ENCODE measurements at places on chromosomes 5 and 9. TPM values are rescaled to one million over a fixed set of nuclear protein-coding genes. Genes with fewer than 3 reads are reported as not detected.

IL13 gene
- total RNA-seq = not detected

CDKN2B gene
- total RNA-seq = 0.05 TPM

SAXO1 gene
- not detected for total RNA-seq

TUSC1 gene
- 4.4 TPM for total RNA-seq

IL9 gene
- total RNA-seq = not detected

PCDHB15 gene
- 0.15 TPM for total RNA-seq

FSD1L gene
- total RNA-seq = 5.1 TPM

GLDC gene
- 4.0 TPM for total RNA-seq

RMRP gene
- 29,896 TPM for total RNA-seq

IL4 gene
- total RNA-seq = not detected

DRD1 gene
- 1.0 TPM for total RNA-seq

STKLD1 gene
- 0.74 TPM for total RNA-seq

TMEM174 gene
- total RNA-seq = not detected

BRINP1 gene
- total RNA-seq = not detected

TAF7 gene
- total RNA-seq = 71.0 TPM

TAF11L7 gene
- not detected for total RNA-seq

ANKRD31 gene
- not detected for total RNA-seq

DNAI1 gene
- total RNA-seq = 2.2 TPM

AFAP1L1 gene
- total RNA-seq = 15.2 TPM

- DNase-seq = no peak
Observed at GRCh38 chr9:25808554-25808953, 130.3 kb upstream of the TUSC1 start.

DNA sequence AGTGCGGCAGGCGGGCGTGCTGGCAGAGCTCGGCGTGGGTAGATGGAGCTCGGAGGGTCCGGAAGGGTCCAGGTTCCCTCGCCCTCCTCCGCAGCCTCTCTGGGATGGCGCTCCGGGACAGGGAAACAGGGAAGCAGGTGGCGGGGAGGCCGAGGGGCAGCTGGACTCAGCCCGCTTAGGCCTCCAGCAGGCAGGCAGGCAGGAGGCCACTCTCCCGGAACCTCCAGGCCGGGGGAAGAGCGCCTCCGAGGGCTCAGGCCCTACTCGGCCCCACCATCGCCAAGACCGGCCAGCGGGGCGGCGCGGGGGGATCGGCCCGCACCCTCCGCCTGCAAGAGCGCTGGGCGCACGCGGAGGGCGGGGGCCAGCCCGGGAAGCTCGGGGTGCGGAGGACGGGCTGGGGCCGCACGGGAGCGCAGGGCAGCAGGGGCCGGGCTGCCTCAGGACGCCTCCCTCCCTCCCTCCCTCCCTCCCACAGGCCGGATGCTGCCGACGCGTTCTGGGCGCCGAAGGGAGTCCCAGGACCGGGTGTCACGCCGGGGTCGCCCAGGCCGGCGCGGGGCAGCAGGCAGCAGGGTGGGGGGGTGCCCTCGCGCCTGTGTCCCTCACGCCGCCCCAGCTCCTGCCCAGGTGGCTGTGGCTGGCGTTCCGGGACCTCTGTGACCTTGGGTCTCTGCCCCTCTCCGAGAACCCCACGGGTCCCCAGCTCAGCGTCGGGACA is 977 bp downstream of the MGAT4B start:
- no peak for DNase-seq

- DNase-seq = no peak
Observed at GRCh38 chr5:126031989-126032716, 391.1 kb upstream of the GRAMD2B start.

DNA sequence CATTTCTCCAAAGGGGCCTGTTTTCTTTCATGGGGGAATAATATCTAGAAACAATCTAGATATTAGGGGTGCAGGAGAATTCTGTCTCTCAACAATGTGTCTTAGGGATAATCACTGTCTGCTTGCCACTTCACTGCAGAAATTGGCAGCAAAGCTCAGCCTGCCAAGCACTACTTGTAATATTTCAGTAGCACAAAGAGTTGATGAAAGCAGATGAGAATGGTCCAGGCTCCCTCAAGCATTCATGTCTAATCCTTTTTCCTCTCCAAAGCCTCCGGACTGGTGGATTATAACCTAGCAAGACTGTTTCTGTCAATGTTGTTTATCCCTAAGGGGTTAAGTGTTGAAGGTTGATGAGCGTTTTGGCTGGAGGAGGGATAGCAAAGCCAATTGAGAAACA is 13.3 kb upstream of the MPDZ start:
- DNase-seq = no peak

- no peak for DNase-seq
Observed at GRCh38 chr5:662751-663435, 30.3 kb downstream of the TPPP start.

DNA sequence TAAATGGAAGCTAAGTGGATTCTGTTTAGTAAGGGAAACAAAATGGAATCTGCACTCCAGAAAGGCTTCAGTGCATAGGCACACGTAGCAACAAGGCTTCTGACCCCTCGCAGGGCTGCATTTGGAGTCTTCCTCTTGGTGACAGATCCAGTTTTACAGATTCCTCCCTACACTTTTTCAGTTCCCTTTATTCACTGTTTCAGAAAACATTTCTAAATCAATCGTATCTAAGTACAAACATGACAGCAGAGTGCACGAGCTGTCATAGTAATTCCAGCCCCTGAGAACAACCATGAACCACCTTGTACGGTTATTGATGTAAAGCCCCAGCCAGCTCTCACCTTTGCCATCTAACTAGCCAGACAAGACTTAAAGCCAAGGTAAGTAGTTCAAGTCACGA is 491.6 kb downstream of the SEMA5A start:
- DNase-seq = no peak

DNA sequence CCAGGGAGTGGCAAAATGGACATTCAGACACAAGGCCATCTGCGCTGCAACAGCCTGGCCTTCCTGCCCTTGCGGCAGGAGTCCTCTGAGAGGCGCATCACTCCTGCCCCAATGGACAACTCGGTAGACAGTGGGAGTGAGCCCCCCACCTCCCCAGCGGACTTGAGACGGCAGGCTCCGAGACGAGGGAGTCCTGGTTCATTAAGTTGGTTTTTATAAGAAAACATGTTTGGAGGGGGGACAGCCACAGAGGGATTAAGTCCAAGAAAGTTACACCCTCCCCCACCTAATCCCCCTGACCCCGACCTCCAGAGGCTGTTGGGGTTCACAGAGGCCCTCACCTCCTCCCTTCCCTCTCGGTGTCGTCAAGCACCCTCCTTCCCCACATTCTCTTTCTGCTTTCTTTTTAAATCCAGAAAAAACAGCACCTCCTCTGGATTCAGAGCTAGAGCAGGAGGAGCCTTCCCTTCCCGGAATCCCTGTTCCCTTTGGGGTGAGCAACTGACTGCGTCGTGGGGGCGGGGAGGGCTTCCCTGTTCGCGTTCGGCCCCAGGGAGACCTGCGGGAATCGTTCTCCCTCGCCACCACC is 1.8 kb upstream of the EGR1 start:
- no peak for DNase-seq

- DNase-seq = no peak
Observed at GRCh38 chr5:52996979-52997378, 7.8 kb downstream of the ITGA2 start.

GRCh38 chr5:61622156-61622555 is 290.1 kb downstream of the ZSWIM6 start:
- no peak for DNase-seq

DNA sequence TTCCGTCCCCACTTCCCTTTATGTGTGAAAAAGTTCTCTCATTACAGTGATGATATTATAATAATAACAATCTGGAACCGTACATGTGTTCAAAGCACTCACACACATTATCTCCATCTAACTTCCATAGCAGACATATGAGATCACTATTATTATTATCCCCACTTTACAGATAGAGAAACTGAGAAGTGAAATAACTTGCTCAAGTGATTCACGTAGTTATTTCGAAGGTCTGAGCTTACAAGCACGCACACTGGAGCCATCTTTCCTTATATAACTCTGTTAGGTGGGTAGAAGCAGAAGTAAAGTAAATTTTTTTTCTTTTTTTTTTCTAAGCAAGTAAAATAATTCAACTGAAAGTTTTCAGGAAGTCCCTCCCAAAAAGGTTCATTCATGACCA is 62.9 kb upstream of the PTGER4 start:
- no peak for DNase-seq

DNA sequence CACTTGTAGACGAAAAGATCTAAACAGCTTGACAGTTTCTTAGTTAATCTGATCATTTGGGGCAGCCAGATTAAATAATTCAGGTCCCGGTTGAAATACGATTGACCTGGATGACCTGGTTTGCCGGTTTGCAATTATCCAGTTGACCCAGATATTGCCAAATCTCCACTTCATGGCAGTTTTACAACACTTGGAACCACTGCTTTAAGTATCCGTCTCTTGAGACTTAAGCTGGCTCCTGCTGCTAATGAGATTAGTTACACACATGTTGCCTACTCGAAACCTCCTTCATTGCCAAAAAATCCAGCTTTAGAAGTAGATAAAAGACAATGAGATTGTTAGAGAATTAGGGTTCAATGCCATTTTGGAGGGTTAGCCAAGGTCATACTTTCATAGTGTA is 136.2 kb upstream of the HAPLN1 start:
- no peak for DNase-seq

GRCh38 chr9:22041775-22042174 is 32.7 kb upstream of the CDKN2B start:
- DNase-seq = no peak

- no peak for DNase-seq
Observed at GRCh38 chr9:114991861-114992260, 61.5 kb upstream of the TNFSF8 start.

DNA sequence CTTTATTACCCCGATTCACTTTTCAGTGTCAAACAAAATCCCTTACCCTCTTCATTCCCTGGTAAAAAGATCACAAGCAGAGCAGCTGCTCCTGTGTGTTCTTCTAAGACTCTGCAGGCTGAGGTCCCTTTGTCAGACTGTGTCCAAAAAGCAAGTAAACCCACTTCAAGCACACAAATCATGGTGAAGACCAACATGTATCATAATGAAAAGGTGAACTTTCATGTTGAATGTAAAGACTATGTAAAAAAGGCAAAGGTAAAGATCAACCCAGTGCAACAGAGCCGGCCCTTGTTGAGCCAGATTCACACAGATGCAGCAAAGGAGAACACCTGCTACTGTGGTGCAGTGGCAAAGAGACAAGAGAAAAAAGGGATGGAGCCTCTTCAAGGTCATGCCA is 34.5 kb downstream of the CREBRF start:
- DNase-seq = no peak

GRCh38 chr5:43232943-43233833 is 41.2 kb downstream of the NIM1K start:
- no peak for DNase-seq

GRCh38 chr9:121055642-121056143 is 5.6 kb upstream of the C5 start:
- DNase-seq = no peak

- DNase-seq = no peak
Observed at GRCh38 chr5:162324328-162324727, 256.8 kb downstream of the GABRG2 start.

GRCh38 chr5:68423154-68423811 is 207.7 kb downstream of the PIK3R1 start:
- DNase-seq = no peak

GRCh38 chr9:76216161-76216649 is 178.0 kb downstream of the RFK start:
- no peak for DNase-seq

DNA sequence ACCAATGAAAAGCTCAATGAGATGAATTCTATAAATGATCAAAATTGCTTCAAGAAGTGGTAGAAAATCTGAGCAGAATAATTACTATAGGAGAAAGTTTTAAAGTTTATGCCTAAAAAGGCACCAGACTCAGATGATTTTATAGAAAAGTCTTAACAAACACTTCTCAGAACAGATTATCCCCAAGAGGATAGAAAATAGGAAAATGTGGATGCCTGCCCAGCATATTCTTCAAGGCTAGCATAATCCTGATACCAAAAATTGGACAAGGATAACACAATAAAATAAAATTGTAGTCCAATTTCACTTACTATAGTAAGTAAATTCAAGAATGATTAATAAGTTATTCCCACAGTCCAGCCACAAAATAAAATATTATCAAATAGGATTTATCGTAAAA is 397.0 kb downstream of the NR2F1-AS1 start:
- no peak for DNase-seq

DNA sequence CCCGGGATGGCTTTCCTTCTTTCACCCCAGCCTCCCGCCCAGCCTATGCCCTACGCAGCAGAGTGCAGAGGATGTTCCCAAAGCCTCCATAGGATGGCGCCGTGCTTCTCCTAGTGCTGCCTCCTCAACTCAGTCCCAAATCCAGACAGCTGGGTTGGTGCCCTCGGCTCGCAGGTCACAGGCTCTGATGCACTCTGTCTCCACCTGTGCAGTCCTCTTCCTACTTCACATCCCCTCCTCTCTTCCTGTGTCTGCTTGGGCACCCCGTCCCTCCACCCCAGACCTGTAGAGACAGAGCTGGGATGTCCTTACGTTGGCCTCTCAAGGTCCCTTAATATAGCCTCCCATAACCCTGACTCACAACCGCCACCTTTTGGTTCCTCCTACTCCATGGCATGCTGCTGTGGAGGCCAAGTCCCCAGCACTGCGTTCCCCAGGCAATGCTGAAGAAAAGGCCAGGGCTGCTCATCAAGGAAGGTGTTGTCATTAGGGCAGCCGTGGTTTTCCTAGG is 314.4 kb downstream of the GADD45G start:
- DNase-seq = peak; percentile 2

- no peak for DNase-seq
Observed at GRCh38 chr5:103646698-103647614, 84.4 kb upstream of the NUDT12 start.

GRCh38 chr9:84673806-84674205 is 4.3 kb downstream of the NTRK2 start:
- no peak for DNase-seq

GRCh38 chr5:179430193-179431175 is 85.2 kb upstream of the ADAMTS2 start:
- DNase-seq = no peak

- no peak for DNase-seq
Observed at GRCh38 chr9:136701668-136702053, 10.7 kb upstream of the DIPK1B start.

GRCh38 chr9:115598751-115599150 is 480.8 kb upstream of the TNC start:
- DNase-seq = no peak

Measured in Panc1 (cell line).